Stimulated activated CD4-positive, alpha-beta T cell treated with anti-CD3 and anti-CD28 coated beads, Interleukin-12 subunit alpha, Interleukin-12 subunit beta, amount 100 ng/mL, for 24 hours (primary cell): ENCODE measurements at places on chromosomes 4 and X.

DNA sequence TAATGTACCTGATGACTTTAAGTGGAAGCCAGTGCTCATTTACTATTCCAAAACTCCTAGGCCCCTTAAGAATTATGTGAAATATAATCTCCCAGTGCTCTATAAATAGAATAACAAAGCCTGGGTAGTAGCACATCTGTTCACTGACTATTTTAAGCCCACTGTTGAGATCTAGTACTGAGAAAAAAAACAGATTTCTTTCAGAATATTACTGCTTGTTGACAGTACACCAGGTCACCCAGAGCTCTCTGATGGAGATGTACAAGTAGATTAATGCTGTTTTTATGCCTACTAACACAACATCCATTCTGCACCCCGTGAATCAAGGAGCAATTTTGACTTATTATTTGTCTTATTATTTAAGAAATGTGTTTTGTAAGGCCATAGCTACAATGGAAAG is 75.7 kb downstream of the FAM47C start:
- no peak for DNase-seq

DNA sequence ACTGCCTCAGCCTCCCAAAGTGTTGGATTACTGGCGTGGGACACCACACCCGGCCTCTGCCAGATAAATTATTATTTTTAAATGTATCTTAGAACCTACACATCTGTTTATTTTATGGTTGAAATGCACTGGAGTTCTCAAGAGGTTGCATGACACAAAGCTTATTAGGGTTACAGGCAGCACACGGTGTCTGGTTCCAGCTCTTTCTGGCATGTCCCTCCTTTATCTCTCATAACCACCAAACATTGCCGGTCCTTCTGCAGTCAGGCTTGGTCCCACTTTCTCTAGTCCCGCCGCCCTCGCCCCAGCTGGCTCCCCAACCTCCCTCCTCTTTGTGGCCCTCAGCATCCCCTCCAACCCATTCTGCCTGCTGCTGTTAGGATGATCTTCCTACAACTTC is 39.7 kb upstream of the SPRY1 start:
- no peak for DNase-seq

DNA sequence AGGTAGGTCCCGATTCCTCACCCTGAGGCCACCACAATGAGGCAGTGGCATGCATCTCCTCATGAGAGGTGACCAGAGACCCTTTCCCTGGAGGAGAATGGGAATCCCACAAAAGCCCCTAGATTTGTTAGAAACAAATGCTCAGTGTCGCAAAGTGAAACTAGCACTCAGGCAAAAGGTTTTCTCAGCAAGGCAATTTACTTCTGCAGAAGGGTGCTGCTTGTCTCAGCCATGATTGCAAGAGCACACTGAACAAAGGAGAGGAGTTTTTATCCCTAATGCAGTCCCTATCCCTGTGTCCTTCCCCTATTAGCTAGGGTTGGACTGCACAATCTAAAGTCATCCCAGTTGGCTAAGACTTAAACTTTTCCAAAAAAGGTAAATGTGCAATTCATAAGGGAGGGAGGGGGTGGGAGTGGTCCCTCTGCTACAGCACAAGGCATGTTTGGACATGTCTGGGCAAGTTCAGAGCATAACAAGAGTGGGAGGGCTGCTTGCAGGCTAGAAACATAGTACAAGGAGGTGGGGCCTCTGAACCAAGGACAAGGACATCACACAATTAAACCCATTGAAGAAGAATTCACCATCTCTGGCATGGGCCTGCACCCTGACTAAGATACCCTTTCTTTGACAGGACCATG is 185.3 kb downstream of the CCNG2 start:
- DNase-seq: no peak

DNA sequence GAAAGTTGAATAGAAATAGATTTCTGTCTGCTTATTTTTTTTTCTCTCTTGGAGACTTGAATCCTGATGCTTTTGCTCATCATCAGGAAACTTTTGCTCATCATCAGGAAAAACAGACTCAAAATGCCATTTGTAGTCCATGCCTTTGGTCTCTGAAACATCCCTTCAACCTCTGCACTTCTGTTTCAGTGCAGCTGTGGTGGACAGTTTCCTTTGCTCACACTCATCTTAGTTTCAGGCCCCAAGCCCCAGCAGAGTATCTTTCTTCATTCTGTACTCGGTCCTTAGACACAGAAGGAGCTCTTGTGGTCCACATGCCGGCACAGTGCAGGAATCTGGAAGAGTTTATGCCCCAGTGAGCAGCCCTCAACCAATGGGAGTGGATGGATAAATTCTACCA is 337.9 kb downstream of the PPP3CA start:
- DNase-seq: no peak

DNA sequence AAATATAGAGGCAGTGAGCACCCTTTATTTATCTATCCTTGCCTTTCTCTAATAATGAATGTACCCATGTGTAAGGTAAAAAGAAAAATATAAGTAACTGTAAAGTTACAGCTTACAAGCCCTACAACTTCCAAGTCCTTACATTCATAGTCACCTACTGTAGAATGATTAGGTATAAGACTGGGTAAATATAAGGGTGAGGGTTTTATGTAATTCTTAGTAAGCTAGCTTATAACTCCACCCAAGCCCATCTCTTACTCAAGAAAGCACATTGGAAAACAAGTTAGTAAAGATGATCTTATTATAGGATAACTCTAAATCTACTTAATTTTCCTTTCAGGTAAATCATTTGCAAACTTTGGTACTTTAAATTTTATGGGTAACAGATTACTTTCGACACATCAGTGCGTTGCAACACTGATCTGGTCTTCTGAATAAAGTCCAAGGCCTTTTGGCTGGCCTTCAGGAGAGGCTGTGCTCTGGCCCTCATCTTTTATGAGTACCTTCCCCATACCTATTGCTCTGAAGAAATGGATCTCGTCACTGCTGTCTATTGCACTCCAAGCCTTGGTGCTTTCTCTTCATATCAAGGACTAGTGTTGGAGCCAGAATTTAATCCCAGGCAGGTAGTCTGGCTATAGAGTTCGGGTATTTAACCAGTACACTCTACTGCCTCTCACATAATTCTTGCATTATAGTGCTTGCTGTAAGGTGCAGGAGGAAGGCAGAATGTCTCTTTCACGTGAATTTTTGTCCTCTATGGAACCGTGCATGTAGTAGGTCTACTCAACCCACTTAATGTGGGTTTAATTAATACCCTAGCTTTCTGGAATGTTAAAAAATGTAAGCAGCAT is 443.6 kb upstream of the AR start:
- no peak for DNase-seq

GRCh38 chrX:80246271-80246670 is 174.0 kb upstream of the TENT5D start:
- DNase-seq: no peak

GRCh38 chrX:33205321-33205720 is 6.0 kb downstream of the DMD start:
- no peak for DNase-seq

- DNase-seq: no peak
Measured at GRCh38 chr4:27009539-27009938, 148.9 kb downstream of the STIM2 start.
